Suppressor macrophage (primary cell): ENCODE measurements at places on chromosomes 5 and 9.
A peak's percentile ranks its signal among the peaks of the same experiment; 100 is the strongest.

- peak; percentile 44 for DNase-seq
These were observed 70.5 kb downstream of the SMIM23 start for GRCh38 chr5:171855798-171856763.

- DNase-seq = no peak
These were observed 220.7 kb downstream of the CACNA1B start for GRCh38 chr9:138098116-138098907.

DNA sequence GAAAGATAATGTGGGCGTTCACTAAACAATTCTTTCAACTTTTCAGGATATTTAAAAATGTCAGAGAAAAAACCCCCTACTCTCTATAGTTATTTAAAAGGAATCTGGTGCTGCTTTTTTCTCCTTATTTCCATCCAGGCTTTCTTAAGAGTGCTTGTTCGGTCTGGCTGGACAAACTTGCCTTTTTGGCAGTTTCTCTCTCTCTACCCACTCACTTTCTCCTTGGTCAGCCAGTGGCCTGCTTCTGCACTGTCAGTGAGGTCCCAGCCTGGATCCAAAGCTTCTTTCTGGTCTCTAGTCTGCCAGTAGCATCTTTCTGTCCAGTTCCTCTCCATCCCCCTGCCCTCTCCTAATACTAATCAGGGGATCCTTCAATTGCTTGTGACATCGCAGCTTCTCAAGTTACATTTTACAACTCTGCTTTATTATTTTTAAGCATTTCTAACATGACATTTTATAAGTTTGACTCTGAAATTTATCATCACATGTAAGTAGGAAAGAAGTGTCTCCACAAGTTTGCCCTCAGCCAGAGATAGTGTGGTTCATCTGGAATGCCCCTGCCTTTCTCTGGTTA lies 50.4 kb downstream of the PIK3R1 start:
- DNase-seq = no peak

DNA sequence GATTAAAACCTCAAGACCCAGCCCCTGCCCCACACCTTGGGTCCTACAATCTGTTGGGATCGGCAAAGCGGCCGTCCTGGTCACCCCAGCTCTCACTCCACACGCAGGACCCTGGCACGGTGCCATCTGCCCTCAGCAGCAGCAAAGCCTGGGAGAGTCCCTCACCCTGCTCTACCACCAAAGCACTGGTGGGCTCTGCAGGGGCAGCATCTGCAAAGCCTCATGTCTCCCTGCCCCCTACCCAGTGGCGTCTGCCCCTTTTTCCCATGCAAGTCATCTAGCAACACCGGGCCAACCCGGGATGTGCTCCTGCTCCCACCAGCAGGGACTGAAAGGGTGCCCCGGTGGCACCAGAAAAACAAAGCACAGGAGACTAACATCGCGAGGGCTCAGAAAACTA lies 19.6 kb upstream of the CNOT6 start:
- DNase-seq = no peak

DNA sequence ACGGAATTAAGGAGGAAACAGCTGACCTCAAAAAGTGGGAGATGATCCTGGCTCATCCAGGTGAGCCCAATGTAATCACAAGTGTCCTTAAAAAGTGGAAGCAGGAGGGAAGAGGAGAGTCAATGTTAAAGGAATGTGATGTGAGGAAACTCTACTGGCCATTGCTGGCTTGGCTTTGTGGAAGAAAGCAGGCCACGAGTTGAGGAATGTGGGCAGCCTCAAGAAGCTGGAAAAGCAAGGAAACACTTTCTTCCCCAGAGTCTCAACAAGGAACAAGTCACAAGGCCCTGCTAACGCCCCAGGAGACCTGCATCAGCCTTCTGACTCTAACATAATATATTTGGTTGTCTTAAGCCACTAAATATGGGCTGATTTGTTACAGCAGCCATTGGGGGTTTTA lies 252.8 kb downstream of the PSAT1 start:
- DNase-seq = no peak
